Activated naive CD4-positive, alpha-beta T cell treated with anti-CD3 and anti-CD28 coated beads for 36 hours (primary cell): ENCODE measurements at places on chromosomes 6 and 20.

DNA sequence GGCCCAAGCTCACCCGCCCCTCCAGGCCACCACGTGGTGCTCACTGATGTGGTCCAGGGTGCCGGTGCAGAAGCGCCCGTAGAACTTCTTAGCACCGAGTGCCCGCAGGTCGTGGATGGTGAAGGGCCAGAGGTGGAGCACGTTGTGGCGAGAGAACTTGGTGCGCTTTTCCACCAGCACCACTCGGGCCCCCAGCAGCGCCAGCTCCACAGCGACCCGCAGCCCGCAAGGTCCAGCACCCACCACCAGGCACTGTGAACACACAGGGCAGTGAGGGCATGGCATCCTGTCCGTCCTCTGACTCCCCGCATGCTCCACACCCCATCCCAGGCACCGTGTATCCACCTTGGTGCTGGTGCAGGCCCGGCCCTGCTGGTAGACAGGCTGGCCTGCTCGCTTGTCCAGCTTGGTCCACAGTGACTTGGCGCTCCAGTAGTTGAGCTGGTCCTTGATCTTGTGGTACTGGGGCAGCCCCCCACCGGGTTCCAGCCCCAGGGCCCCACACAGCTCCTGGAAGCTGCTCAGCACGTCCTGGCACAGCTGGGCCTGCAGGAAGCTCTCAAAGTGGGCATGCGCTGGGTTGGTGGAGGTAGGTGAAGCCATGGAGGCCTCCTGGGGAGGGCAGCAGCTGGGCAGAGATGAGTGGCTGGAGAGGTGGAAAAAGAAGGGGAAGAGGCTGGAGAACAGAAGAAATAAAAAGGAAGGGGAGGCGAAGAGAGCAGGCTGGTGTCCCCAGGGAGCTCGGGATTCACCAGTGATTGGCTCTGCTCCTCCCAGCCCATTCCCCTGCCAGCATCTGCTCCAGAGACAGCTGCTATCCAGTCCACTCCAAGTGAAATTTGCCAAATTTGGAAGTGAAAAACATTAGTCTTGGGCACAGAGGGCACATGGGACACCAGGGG, 1.7 kb downstream of the MICAL1 start:
- DNase-seq: no peak

GRCh38 chr20:11646359-11646758, 271.3 kb upstream of the BTBD3 start:
- DNase-seq: no peak

- no peak for DNase-seq
These were observed 225.4 kb downstream of the PRL start for GRCh38 chr6:22071270-22072041.

DNA sequence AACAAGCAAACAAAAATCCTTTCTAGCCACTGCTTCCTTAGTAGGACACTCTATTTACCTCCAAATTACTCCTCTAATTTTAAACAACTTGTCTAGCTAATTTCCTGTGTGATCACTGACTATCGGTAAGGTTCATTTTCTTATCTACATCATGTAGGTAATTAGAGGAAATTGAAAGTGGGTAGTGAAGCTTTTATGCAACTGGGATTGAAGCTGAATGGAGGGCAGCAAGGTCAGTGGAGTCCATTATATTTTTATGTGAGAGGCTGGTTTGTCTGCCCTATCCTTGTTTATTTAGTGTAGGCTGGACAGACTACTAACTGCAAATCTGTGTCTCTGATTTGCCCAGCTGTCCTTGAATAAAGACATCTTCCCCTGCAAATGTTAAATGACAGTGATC, 88.5 kb upstream of the SIM1 start:
- no peak for DNase-seq
